Suprapubic skin (tissue), 4 donors: ENCODE measurements at places on chromosomes 1 and 21.

- no peak for DNase-seq
Measured at GRCh38 chr1:178412400-178412770, 84.4 kb downstream of the CLEC20A start.

DNA sequence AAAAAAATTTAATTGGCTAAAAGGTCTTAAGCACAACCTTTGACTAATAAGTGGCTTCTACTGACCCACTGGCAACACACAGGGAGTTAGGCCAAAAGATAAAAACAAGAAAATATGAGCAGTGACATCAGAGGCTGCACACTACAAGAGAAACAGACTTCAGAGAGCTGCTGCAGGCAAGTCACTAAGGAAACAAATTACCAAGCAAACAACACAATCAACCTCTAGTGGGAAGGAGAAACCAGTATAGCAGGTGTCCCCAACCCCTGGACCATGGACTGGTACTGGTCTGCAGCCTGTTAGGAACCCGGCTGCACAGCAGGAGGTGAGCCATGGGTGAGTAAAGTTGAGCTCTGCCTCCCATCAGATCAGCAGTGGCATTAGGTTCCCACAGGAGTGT is 20.8 kb upstream of the ENSA start:
- no peak for DNase-seq

DNA sequence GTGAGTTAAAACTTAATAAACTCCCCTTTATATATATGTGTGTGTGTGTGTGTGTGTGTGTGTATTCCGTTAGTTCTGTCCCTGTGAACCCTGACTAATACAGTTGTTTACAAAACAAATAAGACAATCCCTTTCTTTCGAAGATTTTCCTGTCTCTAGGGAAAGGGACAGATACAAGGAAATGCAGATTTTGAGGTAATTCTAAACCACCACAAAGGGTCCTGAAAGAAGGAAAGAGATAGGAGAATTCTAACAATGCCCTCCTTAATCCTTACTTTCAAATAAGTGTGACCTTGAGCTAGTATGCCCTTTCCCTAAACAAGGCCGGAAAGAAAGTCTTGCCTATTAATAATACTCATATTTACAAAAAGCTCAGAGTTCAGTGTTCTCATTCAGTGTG is 164.8 kb upstream of the COL11A1 start:
- no peak for DNase-seq

DNA sequence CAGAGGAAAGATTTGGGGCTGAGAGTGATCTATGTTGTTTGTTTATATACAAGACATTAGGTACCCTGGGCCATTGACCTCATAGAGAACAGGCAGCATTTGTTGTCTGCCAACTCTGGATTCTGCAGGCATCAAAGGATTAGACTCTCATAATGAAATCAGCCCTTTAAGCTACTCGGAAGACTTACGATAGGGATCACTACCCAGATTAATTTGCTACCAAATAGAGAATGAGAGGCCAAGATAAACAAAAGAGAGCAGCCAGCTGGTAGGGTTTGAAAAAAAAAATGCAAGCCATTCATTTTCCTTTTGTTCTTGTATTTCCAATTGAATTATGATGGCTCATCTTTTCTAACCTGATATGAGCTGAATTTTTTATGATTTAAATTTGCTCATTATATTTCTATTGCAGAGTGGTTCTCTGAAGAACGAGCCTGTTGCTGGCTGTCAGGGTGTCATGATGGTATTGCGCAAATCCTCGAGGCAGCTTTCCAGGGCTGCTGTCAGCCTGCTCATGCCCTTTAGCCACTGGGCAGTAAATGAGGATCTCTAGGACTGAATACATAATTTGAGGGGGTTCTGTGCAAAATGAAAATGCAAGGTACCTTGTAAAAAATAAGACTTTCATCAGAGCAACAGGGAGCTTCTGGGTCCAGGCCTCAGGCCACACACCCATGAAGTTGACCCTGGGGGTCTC is 116.4 kb upstream of the KCNJ15 start:
- no peak for DNase-seq

GRCh38 chr1:9107136-9107535 is 21.8 kb downstream of the GPR157 start:
- no peak for DNase-seq

DNA sequence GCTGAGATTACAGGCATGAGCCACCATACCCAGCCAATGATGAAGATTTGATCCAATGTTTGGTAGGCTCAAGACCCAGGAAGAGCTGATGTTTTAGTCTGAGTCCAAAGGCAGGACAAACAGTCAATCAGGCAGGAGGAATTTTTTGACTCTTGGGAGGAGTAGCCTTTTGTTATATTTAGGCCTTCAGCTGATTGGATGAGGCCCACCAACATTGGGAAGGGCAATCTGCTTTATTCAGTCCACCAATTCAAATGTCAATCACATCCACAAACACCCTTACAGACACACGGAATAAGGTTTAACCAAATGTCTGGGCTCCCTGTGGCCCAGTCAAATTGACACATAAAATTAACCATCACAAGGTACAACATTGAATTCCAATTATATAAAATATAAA is 61.9 kb upstream of the COX20 start:
- no peak for DNase-seq

DNA sequence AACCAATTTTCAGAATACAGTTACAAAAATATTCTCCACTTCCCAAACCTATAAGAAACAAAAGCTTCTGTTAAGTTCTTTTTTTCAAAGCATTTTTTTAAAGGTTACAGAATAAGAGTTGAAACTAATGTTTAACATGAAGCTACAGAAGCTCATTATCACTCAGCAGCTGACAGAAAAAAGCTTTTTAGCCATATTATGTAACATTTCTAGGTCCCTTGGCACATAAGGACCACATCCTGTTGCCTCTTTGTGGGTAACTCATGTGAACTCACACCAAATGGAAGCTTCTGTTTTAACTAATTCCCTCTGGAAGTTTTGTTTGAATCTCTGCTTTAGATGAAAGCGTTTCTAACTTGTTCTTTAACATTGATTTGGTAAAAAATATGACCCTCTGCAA is 242.5 kb upstream of the TMPRSS15 start:
- DNase-seq = no peak
